ENCODE measurements at places on chromosomes 16 and 17.

- no peak for DNase-seq
Measured at GRCh38 chr17:33239702-33240101, 53.4 kb downstream of the ASIC2 start.

- DNase-seq: no peak
Measured at GRCh38 chr16:76946879-76947278, 244.1 kb upstream of the MON1B start.

- no peak for DNase-seq
Measured at GRCh38 chr17:34163646-34164045, 91.4 kb upstream of the CCL2 start.

GRCh38 chr17:37373530-37374159, 2.1 kb upstream of the C17orf78 start:
- DNase-seq: peak; percentile 62

- DNase-seq: no peak
Measured at GRCh38 chr17:61659437-61659836, 68.4 kb upstream of the NACA2 start.

DNA sequence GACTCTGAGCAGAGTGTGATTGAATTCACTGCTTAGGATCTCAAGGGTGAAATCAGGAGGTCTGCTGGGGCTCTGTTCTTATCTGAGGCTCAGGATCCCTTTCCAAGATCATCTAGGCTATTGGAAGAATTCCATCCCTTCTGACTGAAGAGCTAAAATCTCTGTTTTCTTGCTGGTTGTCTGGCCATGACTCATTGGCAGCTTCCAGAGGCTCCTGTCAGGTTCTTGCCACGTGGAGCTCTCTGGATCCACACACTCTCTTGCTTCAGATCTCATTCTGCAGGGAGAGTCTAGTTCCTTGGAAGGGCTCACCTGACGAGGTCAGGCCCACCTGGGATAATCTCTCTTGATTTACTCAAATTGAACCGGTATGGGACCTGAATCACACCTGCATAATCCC, 930.7 kb downstream of the CDH8 start:
- DNase-seq: no peak

- DNase-seq: no peak
Measured at GRCh38 chr17:12979246-12979645, 38.6 kb downstream of the ELAC2 start.

DNA sequence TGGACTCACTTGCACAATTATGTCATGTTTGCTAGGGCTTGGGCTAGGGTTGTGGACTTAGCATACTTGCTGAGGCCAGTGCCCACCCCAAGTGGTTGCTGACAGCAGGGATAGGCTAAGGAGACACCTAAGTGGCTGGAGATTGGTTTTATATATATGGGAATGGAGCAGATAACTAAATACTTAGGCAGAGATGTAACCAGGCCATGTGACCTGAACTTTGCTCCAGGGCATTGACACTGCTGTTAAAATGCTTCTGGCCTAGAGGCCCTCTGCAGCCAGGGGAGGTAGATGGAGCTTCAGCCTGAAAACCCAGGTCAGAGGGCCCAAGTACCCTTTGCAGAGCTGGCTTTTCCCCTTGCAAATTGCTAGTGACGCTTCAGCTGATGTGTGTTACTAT, 1.4 kb upstream of the ITGB3 start:
- no peak for DNase-seq

Measured in activated CD4-positive, alpha-beta T cell treated with anti-CD3 and anti-CD28 coated beads for 4 hours (primary cell).